ENCODE measurements at places on chromosomes 5 and 9.
A peak's percentile ranks its signal among the peaks of the same experiment; 100 is the strongest.

- DNase-seq: no peak
Observed at GRCh38 chr5:137236849-137237507, 262.1 kb downstream of the SPOCK1 start.

- no peak for DNase-seq
Observed at GRCh38 chr5:167512111-167512510, 779.3 kb upstream of the WWC1 start.

- no peak for DNase-seq
Observed at GRCh38 chr5:45521067-45521466, 175.1 kb downstream of the HCN1 start.

GRCh38 chr5:72883850-72884249 is 67.4 kb downstream of the TNPO1 start:
- DNase-seq: no peak

DNA sequence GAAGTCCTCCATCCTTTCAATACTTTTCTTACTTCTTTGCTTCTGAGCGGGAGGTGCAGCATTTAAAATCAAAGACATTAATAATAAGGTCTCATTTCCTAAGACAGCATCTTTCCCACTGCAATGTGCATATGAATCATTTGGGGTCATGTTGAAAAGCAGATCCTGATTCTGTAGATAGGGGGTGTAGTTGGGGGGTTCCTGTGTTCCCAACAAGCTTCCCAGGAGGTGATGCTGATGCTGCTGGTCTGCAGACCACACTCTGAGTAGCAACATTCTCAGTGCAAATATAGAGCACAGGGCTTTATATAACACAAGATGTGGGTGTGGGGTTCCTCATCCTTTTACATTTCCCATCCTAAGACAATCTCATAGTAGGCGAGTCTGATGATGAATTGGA is 126.5 kb upstream of the PALM2AKAP2 start:
- no peak for DNase-seq

DNA sequence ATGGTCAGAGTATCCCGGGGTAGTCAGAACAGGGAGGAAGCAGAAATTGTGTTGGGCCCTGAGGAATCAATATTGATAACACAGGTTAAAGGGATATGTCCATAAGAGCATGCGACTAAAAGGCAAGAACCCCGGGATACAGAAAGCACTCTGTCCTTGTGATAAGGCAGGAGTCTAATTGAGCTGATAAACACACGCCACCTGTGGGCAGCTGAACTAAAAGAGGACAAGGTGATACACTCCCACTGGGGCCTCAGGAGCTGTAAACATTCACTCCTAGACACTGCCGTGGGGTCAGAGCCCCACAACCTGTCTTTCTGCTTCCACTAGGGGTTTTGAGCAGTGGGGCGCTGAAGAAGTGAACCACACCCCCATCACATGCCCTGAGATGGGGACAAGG is 144.7 kb upstream of the MPDZ start:
- DNase-seq: no peak

- DNase-seq: no peak
Observed at GRCh38 chr5:151451626-151452520, 4.5 kb downstream of the SLC36A1 start.

- DNase-seq: peak; percentile 51
Observed at GRCh38 chr5:18745988-18746615, 1111.8 kb downstream of the TAF11L14 start.

- DNase-seq: no peak
Observed at GRCh38 chr5:172906888-172907287, 52.3 kb upstream of the RPL26L1 start.

GRCh38 chr9:137172901-137173795 is 1.3 kb upstream of the TMEM210 start:
- no peak for DNase-seq

DNA sequence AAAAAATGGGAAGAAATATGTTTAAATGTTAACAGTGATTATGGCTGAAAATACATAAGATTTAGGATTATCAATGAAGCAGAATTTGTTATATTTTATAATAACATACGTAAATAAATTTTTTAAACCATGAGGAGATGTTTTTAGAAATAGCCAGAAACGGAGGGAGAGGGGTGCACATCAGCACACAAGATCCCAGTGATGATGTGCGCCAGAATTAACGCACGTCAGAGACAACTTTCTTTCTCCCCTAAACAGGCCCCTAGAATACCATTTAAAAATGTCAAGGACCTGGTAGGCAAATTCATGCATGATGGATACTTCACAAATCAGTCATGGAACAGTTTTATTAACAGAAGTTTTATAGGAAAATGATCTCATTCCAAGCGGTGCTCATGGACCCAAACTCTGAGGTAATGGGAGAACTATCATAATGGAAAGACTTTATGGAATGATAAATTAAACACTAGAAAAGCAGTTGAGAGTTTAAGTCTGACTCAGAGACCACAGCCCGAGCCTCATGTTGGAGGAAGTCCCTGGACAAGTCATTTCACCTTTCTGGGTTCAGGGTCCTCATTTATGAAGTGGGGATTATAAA is 258.9 kb upstream of the GAS1 start:
- DNase-seq: no peak

Data from stimulated activated CD4-positive, alpha-beta T cell treated with anti-CD3 and anti-CD28 coated beads, Interleukin-2, amount 100 ng/mL, for 24 hours (primary cell).